ENCODE measurements at places on chromosomes 6 and 20.

- no peak for DNase-seq
These were observed 118.2 kb downstream of the CDKAL1 start for GRCh38 chr6:20652299-20653084.

DNA sequence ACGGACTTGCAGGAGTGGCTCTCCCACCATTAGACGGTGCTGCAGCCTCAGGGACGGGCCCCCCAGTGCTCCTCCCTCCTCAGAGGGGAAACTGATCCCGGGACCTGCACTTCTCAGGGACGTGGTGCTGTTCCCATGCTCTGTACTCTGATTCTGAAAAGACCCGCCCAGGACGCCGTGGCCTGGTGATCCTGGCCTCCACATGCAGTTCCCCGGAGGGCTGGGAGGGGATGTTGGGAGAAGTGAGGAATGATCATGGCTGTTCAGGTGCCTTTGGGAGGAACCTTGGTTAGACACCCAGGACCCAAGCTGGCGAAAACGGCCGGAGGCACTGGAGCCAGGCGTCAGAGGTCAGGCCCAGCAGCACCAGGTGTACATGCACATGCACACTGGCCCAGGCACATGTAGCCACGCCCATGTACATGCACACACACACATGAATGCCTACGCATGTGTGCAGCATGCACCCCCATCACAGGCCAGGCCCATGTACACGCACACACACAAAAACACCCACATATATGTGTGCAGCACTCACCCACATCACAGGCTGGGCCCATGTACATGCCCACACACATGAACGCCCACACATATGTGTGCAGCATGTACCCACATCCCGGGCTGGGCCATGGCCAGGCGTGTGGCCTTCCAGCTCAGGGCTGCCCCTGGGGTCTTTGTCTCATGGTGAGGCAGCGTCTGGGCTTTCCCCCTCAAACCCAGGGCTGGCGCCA is 52.6 kb upstream of the DACT2 start:
- no peak for DNase-seq

GRCh38 chr6:125812394-125813292 is 21.9 kb downstream of the NCOA7 start:
- DNase-seq = no peak

- no peak for DNase-seq
These were observed 34.1 kb upstream of the SPACA1 start for GRCh38 chr6:88013554-88013953.

- no peak for DNase-seq
These were observed 36.5 kb upstream of the BCLAF1 start for GRCh38 chr6:136326038-136326553.

DNA sequence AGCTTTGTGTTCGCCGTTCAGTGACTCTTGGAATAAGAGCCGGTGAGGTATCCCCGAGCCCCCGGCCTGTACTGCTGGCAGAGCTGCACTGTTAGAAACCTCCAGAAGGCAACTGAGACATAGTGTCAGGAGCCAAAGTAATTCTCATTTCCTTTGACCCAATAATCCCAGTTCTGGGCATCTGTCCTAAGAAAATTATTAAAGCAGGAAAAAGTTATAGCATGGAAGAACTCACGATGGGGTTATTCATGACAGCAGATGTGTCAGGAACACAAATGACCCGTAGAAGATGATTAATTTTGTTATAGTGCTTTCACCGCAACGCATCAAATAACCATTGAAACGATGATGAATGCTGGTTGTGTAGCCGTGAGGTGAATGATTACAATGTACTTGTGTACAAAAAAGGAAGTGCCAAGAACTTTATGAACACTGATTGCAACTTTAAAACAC is 20.3 kb downstream of the CYP21A2 start:
- no peak for DNase-seq

GRCh38 chr6:25655723-25656122 is 3.7 kb downstream of the SCGN start:
- DNase-seq = no peak

DNA sequence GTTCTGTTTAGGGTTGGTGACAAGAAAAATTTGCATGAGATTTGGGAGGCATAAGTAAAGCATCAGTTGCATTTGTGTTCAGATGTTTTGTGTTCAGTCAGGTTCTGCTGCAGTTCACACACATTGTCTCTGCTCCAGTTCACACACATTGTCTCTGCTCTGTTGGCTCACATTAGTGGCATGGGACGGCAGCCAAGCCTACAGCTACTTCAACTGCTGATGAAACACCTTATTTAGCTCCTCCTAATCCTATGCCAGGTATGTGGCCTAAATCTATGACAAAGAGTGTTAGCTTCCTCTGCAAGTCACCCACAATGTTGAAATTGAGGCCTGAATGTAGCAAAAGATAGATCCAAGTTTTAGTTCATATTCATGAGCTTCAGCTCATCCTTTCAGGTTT is 278.1 kb upstream of the SYNCRIP start:
- no peak for DNase-seq

DNA sequence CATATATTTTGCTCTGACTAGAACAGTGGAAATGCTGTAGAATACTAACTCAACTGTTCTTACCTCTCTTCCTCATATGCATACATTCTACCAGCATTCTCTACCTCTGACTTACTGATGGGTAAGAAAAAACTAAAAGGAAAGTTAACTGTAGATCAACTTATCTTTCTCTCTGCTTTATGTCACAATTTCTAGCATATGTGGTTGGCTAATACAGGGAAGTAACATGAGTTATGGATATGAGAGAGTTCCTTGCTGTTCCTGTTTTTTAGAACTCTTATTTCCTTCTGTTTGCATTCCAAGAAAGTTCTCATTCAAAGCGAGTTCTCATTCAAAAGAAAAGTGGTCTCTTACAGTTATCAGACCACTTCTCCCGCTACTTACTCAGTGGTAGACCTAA is 226.8 kb upstream of the SGK1 start:
- DNase-seq = no peak

- no peak for DNase-seq
These were observed 90.9 kb downstream of the PDSS2 start for GRCh38 chr6:107368471-107368870.

DNA sequence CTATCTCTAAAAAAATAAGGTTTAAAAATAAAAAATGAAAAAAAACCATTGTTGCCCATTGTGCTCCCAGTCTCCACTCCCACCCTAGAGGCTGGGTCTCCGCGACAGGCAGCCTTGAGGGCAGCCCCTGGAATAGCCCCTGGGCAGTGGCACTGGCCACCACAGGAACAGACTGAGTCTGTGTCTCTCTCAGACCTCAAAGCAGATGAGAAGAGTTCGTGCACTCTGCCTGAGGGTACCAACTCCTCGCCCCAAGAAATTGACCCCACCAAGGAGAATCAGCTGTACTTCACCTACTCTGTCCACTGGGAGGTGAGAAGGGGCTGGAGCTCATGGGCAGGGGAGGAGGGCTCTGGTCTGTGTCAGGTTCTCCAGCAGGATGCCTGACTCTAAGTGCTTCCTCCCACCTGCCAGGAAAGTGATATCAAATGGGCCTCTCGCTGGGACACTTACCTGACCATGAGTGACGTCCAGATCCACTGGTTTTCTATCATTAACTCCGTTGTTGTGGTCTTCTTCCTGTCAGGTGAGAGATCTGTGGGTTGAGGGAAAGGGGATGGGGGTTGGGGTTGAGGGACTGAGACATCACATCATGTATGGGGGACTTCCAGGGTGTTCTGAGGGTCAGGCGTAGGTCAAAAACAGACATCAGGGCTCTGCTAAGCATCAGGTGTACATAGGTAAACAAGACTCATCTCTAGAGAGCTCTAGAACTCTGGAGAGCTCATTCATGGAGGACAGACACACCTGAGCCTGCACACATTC is 35.6 kb downstream of the TM9SF4 start:
- DNase-seq = no peak

- no peak for DNase-seq
These were observed 142.1 kb upstream of the SHLD1 start for GRCh38 chr20:5608104-5608441.

DNA sequence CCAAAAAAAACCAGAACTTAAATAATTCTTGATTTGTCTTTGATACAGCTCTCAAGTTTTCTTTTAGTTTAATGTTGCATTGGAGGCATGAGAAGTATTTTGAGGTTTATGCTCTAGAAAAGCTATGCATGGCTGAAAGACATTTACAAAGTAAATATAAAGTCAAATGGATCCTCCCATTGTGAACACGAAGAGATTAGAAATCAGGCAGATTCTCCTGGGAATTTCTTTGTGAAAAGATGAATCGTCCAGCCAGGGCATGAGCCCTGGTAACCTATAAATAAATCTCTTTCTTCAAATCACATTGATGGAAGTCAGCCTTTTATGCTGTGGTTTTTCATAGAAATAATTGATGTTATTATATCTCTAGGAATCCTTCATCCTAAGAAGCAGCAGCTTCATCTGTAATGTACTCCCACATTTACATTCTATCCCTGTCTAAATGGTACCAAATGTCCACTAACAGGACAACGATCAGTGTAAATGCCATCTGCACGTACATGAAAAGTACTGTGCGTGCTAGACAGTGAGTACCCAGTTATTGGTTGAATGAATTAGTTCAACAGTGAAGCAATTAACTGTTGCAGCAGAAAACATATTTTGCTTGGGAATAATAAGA is 143.6 kb downstream of the ALDH8A1 start:
- DNase-seq = no peak
